ENCODE measurements at places on chromosomes 3 and 15. TPM values are rescaled to one million over a fixed set of nuclear protein-coding genes. Genes with fewer than 3 reads are reported as not detected.

GRCh38 chr15:83352119-83352518, 67.7 kb upstream of the BNC1 start:
- DNase-seq, result no peak

- DNase-seq, result no peak
Measured at GRCh38 chr3:104273046-104273649, 1093.6 kb upstream of the ALCAM start.

- no peak for DNase-seq
Measured at GRCh38 chr3:50406487-50406886, 47.2 kb upstream of the TMEM115 start.

DNA sequence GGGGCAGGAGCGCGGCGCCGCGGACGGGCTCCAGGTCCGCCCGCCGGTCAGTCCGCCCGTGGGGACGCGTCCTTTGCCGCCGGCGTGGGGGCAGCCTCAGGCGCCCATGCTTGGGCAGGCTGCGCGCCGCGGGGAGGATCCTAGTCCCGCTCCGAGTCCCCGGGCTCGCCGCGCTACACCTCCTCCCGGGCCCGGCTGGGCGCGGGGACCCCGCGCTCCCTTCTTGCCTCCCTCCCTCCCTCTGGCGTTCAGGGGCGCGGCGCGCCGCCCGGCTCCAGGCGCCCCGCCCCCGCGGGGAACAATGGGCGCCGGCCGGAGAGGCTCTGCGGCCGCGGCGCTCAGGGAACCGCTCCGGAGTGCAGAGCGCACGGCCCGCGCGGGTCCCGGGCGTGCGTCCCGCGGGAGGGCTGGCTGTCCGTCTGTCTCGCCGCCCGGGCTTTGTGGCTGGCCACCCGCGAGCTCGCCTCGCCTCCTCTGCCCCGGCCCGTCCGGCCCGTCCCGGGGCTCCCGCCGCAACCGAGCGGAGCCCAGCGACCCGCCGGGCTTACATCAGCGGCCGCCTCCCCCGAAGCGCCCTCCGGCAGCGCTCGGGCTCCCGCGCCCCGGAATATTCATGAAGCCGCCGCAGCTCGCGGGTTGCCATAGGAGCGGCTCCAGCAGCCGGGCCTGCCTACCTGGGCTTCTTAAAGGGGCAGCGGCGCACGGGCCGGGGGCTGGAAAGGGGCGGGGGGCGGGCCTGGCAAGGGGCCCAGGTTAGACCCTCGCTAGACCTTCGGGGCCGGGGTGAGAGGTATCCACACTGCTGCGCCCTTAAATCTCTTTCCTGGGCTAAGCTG, at the start of gene HCN4:
HCN4 (minus strand) TSS at position 658 of the 836 bp plus-strand sequence. CDS start 688 bp downstream, outside the sequence.
- no peak for DNase-seq

- no peak for DNase-seq
Measured at GRCh38 chr3:120742849-120743365, 363 bp downstream of the GTF2E1 start.

COLQ gene
- 3.0 TPM for total RNA-seq

- no peak for DNase-seq
Measured at GRCh38 chr3:21013566-21013965, 737.4 kb downstream of the ZNF385D start.

- no peak for DNase-seq
Measured at GRCh38 chr3:191263850-191264249, 64.8 kb downstream of the OSTN start.

SERINC4 gene
- total RNA-seq, result not detected

GRCh38 chr3:171198781-171199472, 172.4 kb upstream of the SLC2A2 start:
- DNase-seq, result no peak

DNA sequence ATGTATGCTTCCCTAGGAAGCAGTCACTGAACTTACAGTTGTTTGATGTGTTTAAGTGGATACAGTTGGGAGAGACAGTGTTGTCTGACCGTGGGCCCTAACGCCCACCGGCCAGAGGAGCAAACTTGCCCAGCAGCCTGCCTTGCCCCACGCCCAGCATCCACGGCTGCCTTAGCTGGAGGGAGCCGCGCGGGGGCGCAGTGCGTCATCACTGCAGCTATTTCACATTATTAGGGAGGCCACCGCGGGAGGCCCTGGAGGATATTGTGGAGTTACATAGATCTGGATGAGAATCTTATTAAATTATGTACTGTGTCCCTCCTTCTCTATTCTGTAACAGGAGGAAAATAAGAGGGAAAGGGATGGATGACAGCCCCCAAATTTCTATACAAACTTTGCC, 267.2 kb downstream of the GABRG3 start:
- no peak for DNase-seq

GRCh38 chr3:189964623-189965332, 155.9 kb downstream of the P3H2 start:
- DNase-seq, result no peak

GRCh38 chr15:61226361-61227256, 2.5 kb downstream of the RORA start:
- no peak for DNase-seq

CHRFAM7A gene
- 3.9 TPM for total RNA-seq

DUOXA2 gene
- not detected for total RNA-seq

GRCh38 chr3:28012830-28013229, 228.6 kb upstream of the CMC1 start:
- no peak for DNase-seq

DNA sequence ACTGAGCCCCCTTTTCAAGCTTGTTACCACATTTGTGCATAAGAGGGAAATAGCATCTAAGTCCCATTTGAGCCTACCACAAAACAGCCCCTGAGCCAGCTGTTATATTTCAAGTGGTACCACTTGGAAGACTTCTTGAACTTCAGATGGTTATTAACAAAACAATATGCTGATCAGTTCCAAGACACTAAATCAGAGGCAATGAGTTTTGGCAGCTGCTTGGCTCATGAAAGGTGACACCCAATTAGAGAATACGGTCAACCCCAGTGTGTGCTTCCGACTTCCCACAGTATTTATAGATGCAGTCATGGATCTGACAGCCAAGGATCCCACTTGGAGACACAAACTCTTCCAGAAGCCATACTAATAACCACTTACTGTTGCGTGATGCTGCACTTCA, 469.6 kb upstream of the PPP2R3A start:
- DNase-seq, result no peak

GRCh38 chr3:57910990-57911389, 97.2 kb upstream of the FLNB start:
- no peak for DNase-seq

- no peak for DNase-seq
Measured at GRCh38 chr15:88537591-88538317, 8.7 kb downstream of the DET1 start.

- no peak for DNase-seq
Measured at GRCh38 chr15:83200162-83200561, 7.5 kb downstream of the HDGFL3 start.

TEX55 gene
- total RNA-seq, result not detected

SKIL gene
- 134 TPM for total RNA-seq

DNA sequence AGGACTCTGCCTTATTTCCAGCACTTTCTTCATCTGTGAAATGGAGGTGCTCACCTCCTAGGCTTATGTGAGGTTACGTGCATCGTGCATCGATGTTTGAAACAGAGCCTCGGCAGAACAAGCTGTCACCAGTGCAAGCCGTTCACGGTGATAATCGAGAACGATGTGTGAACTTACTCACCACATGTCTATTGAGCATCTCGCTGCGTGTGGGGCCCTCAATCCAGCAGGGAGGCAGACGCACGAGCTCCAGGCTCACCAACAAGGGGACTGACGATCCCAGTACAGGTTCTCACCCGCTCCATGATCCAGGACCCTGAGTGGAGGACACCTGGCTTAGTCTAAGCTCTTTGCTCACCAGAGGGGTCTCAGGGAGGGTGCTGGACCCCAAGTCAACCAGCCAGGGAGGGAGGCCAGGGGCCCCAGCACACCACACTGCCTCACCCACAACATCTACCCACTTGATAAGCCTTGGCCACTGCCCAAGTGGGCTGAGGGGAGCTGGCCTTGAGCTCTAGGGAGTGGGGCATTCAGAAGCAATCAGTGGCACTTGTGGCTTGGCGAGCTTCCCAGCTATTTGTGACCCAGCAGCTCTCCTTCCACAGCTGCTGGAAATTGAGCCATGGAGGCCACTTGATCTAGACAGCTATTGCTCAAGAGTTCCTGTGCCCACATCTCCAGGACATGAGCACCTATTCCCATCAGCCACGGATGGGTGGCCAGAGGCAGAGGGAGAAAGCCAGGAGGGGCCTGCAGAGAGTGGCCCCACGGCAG, 34.4 kb upstream of the SLC6A1 start:
- DNase-seq, result no peak

VGLL3 gene
- 1.7 TPM for total RNA-seq

DNA sequence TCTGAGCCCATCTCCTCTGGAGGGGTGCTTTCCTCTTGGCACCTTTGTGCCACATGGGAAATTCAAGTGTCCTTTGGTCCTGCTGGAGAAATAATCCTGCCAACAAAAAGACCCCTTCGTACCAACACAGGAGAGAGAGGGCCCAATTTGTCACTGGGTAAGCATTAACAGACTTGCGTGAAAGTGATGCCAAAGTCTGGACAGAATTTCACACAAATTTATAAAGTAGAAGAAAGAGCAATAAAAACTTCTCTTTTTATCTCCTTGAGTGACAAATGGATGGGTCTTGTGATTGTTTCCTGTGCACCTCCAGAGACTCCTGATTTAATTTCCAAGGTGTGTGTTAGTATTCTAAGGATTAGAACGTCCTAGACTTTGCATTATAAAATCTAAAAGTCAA, 14.9 kb downstream of the DPH3 start:
- DNase-seq, result no peak

GABRG3 gene
- 19.3 TPM for total RNA-seq

CYP19A1 gene
- total RNA-seq, result 0.94 TPM

PPIP5K1 gene
- 21.8 TPM for total RNA-seq

GPR171 gene
- total RNA-seq, result not detected

- no peak for DNase-seq
Measured at GRCh38 chr3:129325383-129325782, 46.7 kb downstream of the HMCES start.

GRCh38 chr3:147415874-147416273, 6.7 kb downstream of the ZIC1 start:
- DNase-seq, result no peak

DNA sequence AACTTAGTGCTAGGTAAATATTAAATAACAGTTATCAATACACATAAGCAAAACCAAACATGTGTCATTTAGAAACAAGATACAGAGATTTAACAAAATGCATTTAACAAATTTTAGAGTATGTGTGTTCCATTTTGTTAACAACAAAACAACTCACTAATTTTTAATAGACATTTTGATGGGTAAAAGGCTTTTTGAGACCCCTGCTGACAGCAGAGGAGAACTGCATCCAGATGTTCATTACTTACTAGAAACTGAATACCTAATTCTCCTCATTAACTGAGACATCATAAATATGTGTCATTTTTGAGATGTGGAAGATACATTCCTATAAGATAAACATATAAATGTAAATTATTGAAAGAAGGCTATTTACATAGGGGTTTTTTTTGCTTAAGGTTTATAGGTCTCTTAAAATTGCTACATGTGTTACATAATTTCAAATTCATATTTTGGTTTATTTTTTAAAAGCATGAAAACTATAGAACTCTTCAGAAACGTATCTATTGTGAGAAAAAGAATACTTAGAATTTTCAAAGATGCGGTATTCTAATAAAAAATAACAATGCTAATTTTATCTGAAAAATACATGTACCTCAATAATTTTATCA, 1009.8 kb downstream of the TUSC7 start:
- no peak for DNase-seq

DNA sequence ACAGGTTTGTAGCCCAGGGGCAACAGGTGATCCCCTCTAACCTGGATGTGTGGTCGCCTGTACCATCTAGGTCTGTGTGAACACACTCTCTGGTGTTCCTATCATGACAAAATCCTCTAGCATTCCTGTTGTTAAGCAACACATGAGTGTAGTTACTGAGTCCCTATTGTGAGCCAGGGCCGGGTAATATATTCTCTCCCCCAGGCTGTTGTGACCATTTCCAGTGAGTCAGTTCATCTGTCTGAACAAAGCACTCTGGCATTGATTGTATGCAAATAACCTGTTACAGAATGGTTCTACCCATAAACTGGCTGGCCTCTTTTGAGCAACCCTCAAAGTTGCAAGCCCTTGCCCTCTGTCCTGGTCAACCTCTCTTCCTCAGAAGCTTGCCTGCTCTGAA, 2.6 kb upstream of the FLNB start:
- no peak for DNase-seq

- no peak for DNase-seq
Measured at GRCh38 chr3:126158016-126158911, 22.1 kb downstream of the ALDH1L1 start.

TOPBP1 gene
- total RNA-seq, result 47.9 TPM
